Naive B cell (primary cell): ENCODE measurements at places on chromosomes 7 and 10.
A peak's percentile ranks its signal among the peaks of the same experiment; 100 is the strongest.

DNA sequence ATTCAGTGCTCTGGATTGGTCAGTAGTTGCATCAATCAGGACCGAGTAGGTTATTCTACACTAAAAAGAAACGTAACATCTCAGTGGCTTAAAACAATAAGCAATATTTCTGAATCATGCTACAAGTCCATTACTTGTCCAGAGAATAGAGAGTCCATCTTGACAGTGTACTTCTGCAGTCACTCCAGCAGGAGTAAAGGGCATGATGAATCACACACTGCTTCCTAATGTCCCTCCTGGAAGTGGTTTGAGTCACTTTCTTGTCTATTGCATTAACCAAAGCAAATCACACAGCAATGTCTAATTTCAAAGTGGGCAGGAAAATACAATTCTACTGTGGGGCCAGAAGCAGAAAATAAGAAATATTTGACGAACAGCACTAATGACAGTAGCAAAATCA lies 124.8 kb downstream of the TSPAN12 start:
- no peak for DNase-seq

DNA sequence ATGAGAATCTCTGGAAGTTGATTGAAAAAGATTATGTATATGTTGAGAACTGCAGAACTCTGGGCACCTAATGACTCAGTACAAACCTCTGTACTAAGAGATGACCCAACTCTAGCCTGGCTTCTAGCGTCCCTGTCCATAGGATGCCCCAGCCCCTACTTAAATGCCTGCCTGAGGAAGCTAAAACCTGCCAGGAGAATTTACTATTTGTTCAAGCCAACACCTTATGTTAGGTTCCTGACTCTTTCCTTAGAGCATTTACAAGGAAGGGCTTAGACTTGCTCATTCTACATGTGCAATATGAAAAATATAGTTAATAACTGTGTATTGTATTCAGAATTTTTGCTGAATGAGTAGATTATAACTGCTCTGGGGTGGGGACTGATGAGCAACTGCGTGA lies 37.5 kb upstream of the AOAH start:
- DNase-seq: no peak

DNA sequence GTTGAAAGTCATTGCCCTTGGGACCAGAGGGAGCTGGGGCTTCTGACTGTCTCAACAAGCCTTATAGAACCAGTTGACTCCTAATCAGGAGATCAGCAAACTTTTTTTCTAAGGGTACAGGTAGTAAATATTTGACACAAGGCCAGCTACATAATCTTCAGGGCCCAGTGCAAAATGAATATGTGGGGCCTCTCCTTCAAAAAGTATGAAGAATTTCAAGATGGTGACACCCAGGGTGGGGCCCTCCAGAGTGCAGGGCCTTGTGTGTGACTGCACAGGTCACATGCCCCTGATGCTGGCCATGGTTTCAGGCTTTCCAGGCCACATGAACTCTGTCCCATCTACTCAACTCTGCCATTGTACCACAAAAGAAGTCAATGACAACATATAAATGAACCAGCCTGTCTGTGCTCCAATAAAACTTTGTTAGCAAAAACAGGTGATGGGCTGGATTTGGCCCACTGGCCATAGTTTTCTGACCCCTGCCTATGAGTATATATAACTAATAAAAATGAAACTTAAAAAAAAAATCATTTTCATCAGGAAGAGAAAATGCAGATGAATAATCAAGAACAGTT lies 6.1 kb downstream of the MMRN2 start:
- no peak for DNase-seq

- DNase-seq: no peak
These were observed 286.8 kb downstream of the PARD3 start for GRCh38 chr10:34528320-34528719.

GRCh38 chr7:129443612-129444011 lies 9.4 kb downstream of the STRIP2 start:
- no peak for DNase-seq

- DNase-seq: no peak
These were observed 44.1 kb downstream of the RALA start for GRCh38 chr7:39667341-39667923.

DNA sequence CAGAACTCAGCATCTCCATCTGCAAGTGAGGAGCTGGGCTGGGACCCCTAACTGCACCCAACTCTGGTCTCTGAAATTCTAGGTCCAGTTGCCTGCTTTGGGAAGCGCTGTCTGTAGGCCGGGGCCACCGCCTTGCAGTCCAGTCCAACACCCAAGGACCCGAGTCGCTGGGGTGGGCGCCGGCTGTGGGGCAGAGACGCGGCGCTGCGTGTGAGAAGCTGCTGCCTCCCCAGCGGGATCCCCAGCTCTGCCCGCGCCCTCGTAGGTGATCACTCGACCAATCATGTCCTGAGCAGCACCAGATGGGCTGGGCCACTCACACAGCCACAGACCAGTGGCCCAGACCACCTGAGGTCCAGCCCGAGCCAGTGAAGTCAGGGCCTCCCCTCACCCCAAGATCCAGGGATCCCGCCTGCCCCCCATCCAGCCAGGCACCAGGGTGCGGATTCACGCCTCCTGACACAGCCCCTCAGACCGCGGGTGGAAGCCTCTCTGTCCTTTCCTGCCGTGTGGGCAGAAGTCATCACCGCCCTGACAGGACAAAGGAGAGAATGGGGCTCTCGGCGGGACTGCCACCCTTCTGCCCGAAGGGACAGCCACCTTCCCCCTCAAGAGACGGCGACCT lies 67.4 kb upstream of the ADGRA1 start:
- no peak for DNase-seq

DNA sequence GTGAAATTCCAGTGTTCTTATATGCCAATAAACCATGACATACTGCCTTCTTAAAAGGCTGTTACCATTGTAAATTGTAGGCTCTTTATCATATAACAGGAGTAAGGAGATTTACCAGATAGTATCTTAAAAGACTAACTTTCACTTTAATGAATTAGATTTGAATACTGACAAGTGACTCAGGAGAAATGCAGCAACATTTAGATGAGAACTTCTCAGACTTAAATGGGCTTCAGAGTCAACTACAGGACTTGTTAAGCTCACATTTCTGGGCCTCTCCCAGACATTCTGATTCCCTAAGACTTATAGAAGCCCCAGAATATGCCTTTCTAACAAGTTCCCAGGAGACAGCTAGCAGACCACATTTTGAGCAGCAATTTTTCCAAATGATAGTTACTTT lies 466.3 kb downstream of the ARL4A start:
- no peak for DNase-seq

DNA sequence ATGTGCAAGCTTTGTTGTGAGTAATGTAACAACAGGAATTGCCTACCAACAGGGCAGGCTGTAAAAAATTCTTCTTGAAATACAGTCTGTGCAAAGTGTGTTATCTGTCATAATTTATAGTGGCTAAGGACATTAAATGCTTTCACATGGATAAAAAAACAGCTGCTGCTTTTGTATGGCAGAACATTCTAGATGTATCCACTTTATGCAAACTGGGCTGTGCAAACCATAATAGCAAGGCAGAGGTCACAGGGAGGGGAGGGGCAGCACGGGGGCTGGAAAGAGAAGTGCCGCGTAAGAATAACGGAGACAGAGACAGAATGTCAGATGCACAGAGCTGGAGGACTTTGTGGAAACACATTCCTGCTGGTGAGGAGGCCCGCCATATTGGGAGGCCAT lies 86.1 kb downstream of the VOPP1 start:
- no peak for DNase-seq

DNA sequence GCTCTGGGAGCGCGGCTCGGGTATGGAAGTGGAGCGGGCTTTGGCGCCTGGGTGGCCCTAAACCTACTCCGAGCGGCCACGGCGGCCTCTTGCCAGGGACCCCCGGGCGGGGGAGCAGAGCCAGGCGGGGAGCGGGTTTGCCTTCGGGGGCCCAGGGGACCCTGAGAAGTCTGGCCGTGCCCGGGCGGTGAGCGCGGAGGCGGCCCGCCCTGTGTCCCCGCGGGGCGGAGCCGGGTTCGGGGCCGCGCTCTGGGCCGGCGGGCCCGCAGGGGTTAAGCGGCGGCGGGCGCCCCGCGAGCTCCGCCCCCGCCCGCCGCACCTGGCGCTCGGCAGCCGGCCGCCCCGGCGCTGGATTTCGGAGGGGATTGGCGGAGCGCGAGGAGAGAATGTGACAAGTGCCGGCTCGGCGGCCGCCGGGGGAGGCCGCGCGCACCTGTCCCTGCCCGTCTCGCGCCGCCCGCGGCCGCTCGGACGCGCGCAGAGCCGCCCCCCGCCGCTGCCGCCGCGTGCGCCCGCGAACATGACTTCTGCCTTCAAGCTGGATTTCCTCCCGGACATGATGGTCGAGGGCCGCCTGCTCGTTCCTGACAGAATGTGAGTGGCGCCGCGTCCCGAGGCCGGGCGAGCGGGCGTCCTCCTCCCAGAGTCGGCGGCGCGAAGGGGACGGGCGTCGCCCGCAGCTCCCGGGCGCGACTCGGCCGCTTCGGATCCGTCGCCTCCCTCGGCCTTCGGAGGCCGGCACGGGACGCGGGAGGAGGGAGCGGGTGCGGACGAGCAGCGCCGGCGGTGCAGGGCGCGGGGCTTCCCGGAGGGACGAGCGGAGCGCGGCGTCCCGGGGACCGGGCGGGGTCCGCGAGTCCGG lies at the start of gene CELF2:
TSS of gene CELF2 (plus strand) at position 303 of the 862 bp plus-strand sequence. CDS start at position 521, 218 bp downstream.
- DNase-seq: peak; percentile 52
